Nucleus accumbens (tissue), 56 donors: ENCODE measurements at places on chromosomes 1 and 21.

DNA sequence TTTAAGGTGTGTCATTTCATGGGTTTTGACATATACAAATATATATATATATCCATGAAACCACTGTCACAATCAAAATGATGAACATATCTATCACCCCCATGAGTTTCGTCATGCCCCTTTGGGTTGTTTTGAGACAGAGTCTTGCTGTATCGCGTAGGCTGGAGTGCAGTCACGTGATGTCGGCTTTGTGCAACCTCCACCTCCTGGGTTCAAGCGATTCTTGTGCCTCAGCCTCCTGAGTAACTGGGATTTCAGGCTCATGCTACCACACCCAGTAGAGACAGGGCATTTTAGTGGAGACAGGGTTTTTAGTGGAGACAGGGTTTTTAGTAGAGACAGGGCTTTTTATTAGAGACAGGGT lies 8.0 kb downstream of the HJV start:
- no peak for DNase-seq

DNA sequence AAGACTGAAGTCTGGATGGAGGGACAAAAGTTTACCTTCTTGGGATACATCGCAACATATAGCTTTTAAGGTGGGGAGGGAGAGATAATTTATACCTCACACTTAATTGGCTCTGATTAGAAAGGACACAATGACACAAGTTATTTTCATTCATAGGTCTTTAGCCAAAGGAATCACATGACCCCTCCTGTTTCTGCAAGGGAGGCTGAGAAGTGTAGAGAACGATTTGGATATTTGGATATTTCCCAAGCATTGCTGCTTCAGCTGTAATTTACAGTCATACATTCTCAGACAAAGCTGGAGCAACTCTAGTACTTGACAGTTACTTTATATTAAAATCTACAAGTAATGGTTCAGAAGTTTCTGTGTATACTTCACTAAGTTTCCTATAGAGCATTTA lies 24.2 kb downstream of the DAP3 start:
- DNase-seq = no peak

- no peak for DNase-seq
Observed at GRCh38 chr1:91684481-91685196, 184.0 kb downstream of the CDC7 start.

GRCh38 chr1:203038217-203038741 lies 12.0 kb downstream of the PPFIA4 start:
- DNase-seq = no peak

DNA sequence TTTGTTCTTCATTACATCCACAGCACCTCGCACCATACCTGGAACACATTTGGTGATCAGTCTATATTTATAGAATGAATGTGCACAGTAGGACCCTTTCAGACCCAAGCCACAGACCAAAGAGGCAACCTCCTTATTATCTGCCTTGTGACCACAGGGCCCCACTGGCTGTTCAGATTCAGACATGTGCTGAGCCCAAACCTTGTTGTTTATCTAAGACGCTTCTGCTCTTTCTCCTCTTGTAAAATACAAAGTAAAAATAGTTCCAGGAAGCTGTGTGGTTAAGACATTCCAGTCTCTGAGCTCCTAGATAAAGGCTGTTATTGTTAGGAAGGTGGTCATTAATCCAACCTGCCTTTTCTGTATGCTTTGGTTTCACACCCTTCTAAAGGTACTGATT lies 3.6 kb upstream of the SCMH1 start:
- no peak for DNase-seq

DNA sequence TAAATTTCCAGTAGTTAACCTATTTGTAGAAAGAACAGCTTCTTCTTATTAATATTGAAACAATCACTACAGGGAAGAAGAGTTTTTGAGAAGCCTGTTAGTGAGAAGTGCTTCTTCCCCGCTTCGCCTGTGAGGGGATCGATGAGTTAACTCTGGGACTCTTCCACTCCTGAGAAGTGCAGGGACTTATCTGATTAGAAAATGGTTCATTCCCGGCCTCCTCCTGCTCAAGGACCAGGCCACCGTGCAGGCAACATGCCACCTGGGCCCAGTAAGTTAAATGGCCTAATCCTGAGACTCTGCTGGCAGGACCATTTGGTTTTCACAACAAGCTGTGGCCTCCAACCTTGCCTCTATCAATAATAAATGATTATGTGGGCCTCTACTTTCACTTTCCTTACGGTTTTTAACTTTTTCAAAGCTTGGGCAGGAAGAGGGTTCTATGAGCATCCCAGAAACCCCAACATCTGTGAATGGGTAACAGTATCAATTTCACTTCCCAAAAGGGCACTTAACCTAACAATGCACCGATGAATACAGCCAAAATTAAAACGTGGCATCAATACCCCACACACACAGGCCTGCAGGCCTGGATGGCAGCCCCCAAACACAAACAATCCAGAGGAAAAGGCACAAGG lies 33.1 kb downstream of the SIPA1L2 start:
- no peak for DNase-seq

GRCh38 chr1:227372726-227373130 lies 54.4 kb upstream of the CDC42BPA start:
- no peak for DNase-seq

- DNase-seq = no peak
Observed at GRCh38 chr21:45472445-45473365, 67.7 kb downstream of the COL18A1 start.

DNA sequence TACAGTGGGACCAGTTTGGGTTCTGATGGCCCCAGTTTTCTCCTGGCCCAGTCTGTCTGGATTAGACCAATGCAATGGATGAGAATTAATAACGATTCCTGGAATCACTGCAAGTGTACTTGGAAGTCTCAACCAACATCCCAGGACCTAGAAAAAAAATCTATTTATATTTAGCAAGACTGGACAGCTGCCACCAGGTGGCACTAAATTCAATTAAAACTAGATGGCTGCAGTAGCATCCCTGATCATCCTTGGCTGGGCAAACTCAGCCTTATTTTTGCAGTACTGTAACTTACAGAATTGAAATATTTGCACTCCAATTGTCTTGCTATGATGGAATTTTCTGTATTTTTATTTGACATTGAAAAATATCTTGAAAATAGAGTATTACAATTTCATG lies 165.7 kb downstream of the NCAM2 start:
- no peak for DNase-seq

DNA sequence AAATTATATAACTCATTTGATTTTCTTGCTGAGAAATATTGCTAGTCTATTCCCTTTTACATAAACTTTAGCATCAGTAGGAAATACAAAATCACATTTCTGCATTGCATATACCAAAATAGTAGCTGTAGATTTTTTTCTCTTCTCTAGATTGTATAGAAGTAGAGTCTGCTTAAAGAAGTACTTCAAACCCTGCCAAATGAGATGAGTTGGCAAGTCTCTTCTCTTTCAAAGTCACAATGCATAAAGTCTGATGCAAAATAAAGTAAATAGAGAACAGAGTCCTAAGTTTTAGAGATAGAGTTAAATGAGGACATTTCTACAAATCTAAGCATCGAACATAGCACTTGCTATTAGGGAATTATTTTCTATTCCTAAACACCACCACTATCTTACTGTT lies 6.4 kb downstream of the PLPPR4 start:
- DNase-seq = no peak

- DNase-seq = no peak
Observed at GRCh38 chr21:43189936-43190335, 21.1 kb downstream of the CRYAA start.

- DNase-seq = no peak
Observed at GRCh38 chr1:90509225-90510048, 207.7 kb downstream of the BARHL2 start.

GRCh38 chr1:59779949-59780348 lies 34.8 kb upstream of the HOOK1 start:
- DNase-seq = no peak

DNA sequence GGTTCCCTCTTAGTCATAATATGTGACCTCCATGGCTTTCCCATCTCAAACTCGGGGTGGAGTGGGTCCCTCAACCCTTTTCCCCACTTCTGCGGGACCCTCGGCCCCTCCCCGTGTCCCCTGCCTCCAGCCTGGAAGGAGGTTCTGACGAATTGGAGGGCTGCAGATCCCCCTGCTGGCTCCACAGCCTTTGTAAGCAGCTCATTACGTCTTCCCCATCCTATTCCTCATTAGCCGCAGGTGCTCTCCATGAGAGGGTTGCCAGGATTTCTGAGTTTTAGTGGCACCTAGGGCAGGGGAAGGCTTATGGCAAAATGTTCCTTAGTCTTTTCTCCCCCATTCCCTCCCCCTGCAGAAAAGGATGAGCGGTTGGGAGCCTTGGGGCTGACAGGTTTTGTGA lies 8.3 kb downstream of the ACTL8 start:
- DNase-seq = no peak

- no peak for DNase-seq
Observed at GRCh38 chr21:40505681-40506080, 341.3 kb downstream of the DSCAM start.

- no peak for DNase-seq
Observed at GRCh38 chr1:172476218-172476811, 32.4 kb upstream of the PIGC start.

GRCh38 chr1:39866767-39867166 lies 16.5 kb downstream of the TRIT1 start:
- no peak for DNase-seq

DNA sequence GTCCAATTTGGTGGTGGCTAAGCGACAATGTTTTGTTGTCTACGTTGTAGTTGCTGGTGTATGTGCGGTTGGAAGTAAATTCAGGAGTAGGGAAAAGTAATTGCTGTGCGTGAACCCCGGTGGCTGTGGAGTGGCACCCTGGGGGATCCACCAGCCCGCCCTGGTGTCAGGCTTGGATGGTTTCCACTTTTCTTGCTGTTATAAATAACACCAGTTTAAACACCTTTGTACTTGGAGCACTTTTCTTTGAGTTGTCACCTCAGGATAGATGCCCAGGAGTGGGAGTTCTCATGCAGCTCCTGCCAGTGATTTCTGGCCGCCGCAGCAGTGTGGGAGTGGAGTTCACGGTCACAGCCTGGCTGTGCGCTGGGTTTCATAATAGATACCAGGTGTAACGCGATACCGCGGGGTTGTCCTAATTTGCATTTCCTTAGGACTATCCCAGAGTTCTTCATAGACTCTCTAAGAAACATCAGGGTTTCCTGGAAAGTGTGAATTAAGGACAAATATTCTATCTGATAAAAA lies 12.8 kb upstream of the TMEM200B start:
- DNase-seq = no peak

DNA sequence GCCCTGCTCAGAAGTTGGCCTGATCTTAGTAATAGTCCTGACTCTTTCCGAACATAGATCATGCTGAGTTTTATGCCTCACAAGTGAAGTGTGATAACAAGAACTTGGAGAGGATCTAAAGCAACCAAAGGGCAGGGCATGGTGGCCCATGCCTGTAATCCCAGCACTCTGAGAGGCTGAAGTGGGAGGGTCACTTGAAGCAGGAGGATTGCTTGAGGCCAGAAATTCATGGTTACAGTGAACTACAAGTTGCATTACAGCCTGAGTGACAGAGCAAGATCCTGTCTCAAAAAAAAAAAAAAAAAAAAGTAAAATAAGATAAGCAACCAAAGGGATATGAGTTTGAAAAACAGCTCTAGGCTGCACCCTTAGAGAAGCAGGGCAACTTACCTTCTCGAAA lies 18.5 kb upstream of the BCL9 start:
- no peak for DNase-seq

DNA sequence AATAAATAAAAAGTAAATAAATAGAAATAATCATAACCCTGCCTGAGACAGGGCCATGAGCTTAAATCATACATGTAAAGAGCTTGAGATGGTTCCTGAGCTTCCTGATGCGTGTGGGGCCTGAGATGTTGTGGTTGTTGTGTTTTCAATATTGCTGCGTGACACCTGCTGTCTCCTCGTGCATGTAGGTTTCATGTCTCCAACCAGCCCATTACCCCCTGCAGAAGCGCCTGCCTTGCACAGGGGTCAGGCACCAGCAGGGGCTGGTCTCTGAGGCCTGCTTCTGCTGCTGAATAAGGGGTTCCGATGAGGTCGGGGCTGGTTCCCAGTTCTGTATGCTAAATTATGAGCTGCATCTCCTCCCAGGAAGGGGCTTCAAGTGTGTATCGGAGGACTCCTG lies 15.9 kb downstream of the UMODL1 start:
- DNase-seq = no peak

- no peak for DNase-seq
Observed at GRCh38 chr21:32916522-32917099, 109.1 kb upstream of the OLIG2 start.

GRCh38 chr1:153968972-153969371 lies 1.3 kb downstream of the CREB3L4 start:
- DNase-seq = no peak

DNA sequence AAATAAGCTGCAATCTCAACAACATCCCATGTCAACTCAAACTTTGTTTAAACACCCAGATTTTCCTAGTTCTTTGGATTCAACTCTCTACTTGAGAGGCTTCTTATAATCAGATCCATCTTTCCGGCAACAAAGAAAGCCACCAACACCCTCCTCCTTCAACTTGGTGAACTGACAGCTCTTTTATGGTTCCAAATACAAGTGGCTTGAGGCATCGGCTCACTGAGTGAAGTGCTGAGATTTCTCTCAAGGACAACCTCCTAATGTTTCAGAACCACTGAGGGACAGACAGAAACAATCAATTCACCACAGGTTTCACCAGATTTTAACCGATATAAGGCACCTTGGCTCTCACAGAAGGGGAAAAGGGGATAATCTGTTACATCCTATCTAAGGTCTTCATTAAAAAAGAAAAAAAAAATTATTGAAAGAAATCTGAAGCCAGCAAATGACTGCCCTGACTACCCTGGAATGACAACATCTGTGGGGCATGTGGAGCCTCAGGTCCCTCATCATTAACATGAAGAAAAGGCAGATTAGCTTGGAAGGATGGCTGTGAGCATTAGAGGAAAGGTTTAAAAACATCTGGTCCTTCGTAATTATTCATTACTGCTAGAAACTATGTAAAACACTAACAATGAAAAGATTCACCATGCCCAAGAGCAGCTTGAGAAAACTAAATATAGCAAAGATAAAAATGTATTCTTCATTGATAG lies 50.9 kb downstream of the PTPN14 start:
- DNase-seq = no peak

GRCh38 chr1:153790966-153791647 lies 15.9 kb downstream of the SLC27A3 start:
- DNase-seq = no peak

GRCh38 chr1:3363023-3363422 lies 91.4 kb upstream of the ARHGEF16 start:
- DNase-seq = no peak

GRCh38 chr1:19229229-19229628 lies 19.2 kb upstream of the UBR4 start:
- no peak for DNase-seq

DNA sequence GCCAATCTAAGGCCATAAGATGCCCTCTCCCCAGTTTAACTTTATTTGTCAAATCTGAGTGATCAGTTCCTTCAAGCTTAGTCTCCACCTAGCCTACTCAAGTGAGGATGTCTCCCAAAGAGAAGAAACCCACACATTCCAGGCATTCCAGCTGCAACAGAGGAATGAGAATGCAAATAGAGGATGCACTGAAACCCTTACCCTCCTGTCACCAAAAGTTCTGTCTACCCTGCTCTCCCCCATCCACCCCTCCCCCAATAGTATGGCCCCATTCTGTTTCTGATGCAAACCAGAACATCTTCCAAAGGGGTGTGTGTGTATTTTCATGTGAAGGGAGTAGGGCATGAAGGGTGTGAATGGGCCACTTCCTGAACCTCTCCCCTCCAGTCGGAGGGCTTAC lies 3.0 kb downstream of the DUSP23 start:
- no peak for DNase-seq

- no peak for DNase-seq
Observed at GRCh38 chr1:11643782-11644181, 10.4 kb downstream of the FBXO2 start.
